ENCODE measurements at places on chromosomes 3 and 15. TPM values are rescaled to one million over a fixed set of nuclear protein-coding genes. Genes with fewer than 3 reads are reported as not detected.

The PRR20G gene
- not detected for polyA plus RNA-seq

The CP gene
- not detected for polyA plus RNA-seq

The EPHA3 gene
- polyA plus RNA-seq = not detected

The MASP1 gene
- polyA plus RNA-seq = not detected

The VIPR1 gene
- 0.79 TPM for polyA plus RNA-seq

The PLCL2 gene
- 21.7 TPM for polyA plus RNA-seq
